Activated CD4-positive, alpha-beta T cell treated with anti-CD3 and anti-CD28 coated beads for 36 hours (primary cell): ENCODE measurements at places on chromosomes 1 and 21. TPM values are rescaled to one million over a fixed set of nuclear protein-coding genes. Genes with fewer than 3 reads are reported as not detected.
A peak's percentile ranks its signal among the peaks of the same experiment; 100 is the strongest.

The TMED5 gene
- total RNA-seq: 33.0 TPM

The NEK7 gene
- 46.9 TPM for total RNA-seq

The ZBTB8B gene
- not detected for total RNA-seq

GRCh38 chr1:46489638-46490405, at the start of gene DMBX1:
Gene DMBX1 (plus strand): TSS chr1:46489836. CDS start chr1:46507011, 17,175 bp downstream.
- DNase-seq: peak; percentile 74
- H3K4me1 ChIP-seq: peaks cover 22% of the 10 kb centered on the region
- H3K4me3 ChIP-seq: peak within 1 kb of the TSS; percentile 66
- peaks cover 76% of the 10 kb centered on the region for H3K27me3 ChIP-seq
- H3K27ac ChIP-seq: no peak within 1 kb of the TSS

- peak overlapping the region; percentile 67 for H3K27ac ChIP-seq
- no peak for DNase-seq
- H3K36me3 ChIP-seq: peaks cover 23% of the 10 kb centered on the region
- H3K27me3 ChIP-seq: no peaks in the 10 kb centered on the region
- peaks cover 4% of the 10 kb centered on the region for H3K4me1 ChIP-seq
These were observed 27.4 kb downstream of the MAP7D1 start for GRCh38 chr1:36183309-36183856.

- H3K27ac ChIP-seq: peak overlapping the region; percentile 25
- DNase-seq: no peak
- peaks cover 20% of the 10 kb centered on the region for H3K4me1 ChIP-seq
- no peak overlapping the region for H3K4me3 ChIP-seq
- H3K36me3 ChIP-seq: peaks cover 55% of the 10 kb centered on the region
- H3K27me3 ChIP-seq: no peaks in the 10 kb centered on the region
These were observed 14.7 kb downstream of the MDM4 start for GRCh38 chr1:204530932-204531331.

GRCh38 chr1:165580931-165581871, 37.4 kb downstream of the LRRC52 start:
- H3K36me3 ChIP-seq: no peaks in the 10 kb centered on the region
- no peak overlapping the region for H3K4me3 ChIP-seq
- H3K27ac ChIP-seq: no peak overlapping the region
- DNase-seq: no peak
- H3K4me1 ChIP-seq: no peaks in the 10 kb centered on the region
- peaks cover 11% of the 10 kb centered on the region for H3K27me3 ChIP-seq

- DNase-seq: peak; percentile 55
- peak overlapping the region; percentile 94 for H3K27ac ChIP-seq
- peaks cover 55% of the 10 kb centered on the region for H3K36me3 ChIP-seq
- H3K4me3 ChIP-seq: peak overlapping the region; percentile 76
These were observed 18.8 kb downstream of the PTPRC start for GRCh38 chr1:198657550-198658064.

GRCh38 chr21:21246007-21246406, 247.8 kb downstream of the NCAM2 start:
- no peak overlapping the region for H3K27ac ChIP-seq
- H3K27me3 ChIP-seq: no peaks in the 10 kb centered on the region
- DNase-seq: no peak
- no peak overlapping the region for H3K4me3 ChIP-seq
- no peaks in the 10 kb centered on the region for H3K36me3 ChIP-seq

GRCh38 chr1:112605633-112606327, 13.2 kb downstream of the ST7L start:
- no peak for DNase-seq
- peaks cover 8% of the 10 kb centered on the region for H3K4me1 ChIP-seq
- H3K27ac ChIP-seq: peak overlapping the region; percentile 13

DNA sequence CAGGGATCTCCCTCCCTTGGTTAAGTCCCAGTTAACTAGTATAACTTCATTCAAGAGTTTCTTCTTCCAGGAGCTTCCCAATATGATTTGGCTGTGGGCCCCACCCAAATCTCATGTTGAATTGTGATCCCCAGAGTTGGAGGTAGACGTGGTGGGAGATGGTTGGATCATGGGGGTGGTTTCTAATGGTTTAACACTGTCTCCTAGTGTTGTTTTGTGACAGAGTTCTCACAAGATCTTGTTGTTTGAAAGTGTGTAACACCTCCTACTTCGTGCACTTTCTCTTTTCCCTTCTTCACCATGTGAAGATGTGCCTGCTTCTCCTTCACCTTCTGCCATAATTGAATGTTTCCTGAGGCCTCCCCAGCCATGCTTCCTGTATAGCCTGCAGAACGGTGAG, 251.8 kb upstream of the FGGY start:
- no peak for DNase-seq
- peaks cover 27% of the 10 kb centered on the region for H3K4me1 ChIP-seq
- H3K27me3 ChIP-seq: no peaks in the 10 kb centered on the region
- H3K4me3 ChIP-seq: no peak overlapping the region
- H3K36me3 ChIP-seq: no peaks in the 10 kb centered on the region

DNA sequence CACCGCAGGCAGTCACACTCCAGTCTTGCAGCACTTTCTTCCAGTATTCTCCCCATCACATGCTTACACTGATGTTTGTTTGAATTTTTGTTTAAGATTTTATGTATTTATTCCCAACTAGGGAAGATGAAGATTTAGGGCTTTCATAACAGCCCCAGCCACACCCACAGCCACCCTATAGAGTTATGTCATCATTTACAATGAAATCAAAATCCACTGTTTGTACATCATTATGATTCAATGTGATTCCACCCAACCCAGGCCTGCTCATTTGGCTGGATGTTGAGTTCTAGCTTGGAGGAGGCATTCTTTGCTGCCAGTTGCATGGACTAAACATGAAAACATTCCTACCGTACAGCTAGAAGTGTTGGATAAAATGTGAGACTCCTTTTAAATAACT, 35.8 kb downstream of the RIPK4 start:
- no peak overlapping the region for H3K4me3 ChIP-seq
- DNase-seq: no peak
- H3K27me3 ChIP-seq: peaks cover 37% of the 10 kb centered on the region
- H3K27ac ChIP-seq: no peak overlapping the region

DNA sequence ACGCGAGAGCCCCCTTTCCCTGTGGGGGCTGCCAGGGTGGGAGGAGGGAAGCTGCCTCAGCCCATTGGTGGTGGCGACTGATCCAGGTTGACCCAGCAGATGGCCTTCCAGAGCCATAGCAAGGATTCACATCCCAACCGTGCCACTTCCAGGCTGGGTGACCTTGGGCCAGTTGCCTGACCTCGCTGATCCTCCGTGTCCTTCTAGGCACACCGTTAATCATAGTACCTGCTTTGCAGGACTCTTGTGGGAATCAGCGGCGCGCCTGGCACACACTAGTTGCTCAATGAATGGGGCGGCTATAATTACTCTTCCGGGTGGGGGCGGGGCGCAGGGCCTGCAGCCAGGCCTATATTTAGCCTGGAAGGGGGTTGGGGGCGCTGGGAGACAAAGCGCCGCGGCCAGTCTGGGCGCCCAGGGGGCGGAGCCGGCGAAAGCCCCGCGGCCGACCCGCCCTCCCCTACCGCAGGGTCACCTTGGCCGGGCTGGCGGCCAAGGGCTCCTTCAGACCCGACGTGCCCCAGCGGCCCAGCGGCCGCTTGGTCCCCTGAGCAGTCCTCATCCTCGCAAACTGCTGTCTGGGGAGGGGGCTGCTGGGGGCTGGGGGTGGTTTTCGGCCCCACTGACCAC, 5.1 kb downstream of the HSPB7 start:
- H3K4me3 ChIP-seq: peak overlapping the region; percentile 12
- H3K27me3 ChIP-seq: no peaks in the 10 kb centered on the region
- H3K27ac ChIP-seq: no peak overlapping the region
- H3K36me3 ChIP-seq: no peaks in the 10 kb centered on the region

- no peak for DNase-seq
- no peak overlapping the region for H3K4me3 ChIP-seq
- no peaks in the 10 kb centered on the region for H3K27me3 ChIP-seq
- H3K27ac ChIP-seq: no peak overlapping the region
- no peaks in the 10 kb centered on the region for H3K4me1 ChIP-seq
These were observed 341.2 kb downstream of the HHAT start for GRCh38 chr1:210669951-210670350.

DNA sequence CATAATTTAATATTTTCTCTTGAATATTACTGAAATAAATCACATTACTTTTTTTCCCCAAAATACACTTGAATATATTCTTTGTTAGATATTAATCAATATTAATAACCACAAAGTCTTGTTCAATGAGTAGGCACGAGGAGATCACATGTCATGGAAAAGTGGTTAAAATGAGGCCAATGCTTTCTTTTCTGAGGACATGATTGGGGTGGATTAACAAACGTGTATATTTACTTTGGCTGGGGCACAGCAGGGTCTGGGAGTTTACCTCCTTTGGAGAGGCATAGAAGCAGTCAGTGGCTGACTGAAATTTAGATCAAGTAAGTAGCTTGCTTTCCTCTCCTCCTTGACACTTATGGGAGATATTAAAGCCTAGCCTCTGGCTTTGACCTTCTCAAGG, 664.3 kb upstream of the B3GALT2 start:
- no peak overlapping the region for H3K27ac ChIP-seq
- H3K4me3 ChIP-seq: no peak overlapping the region
- H3K36me3 ChIP-seq: no peaks in the 10 kb centered on the region
- H3K4me1 ChIP-seq: peaks cover 2% of the 10 kb centered on the region
- H3K27me3 ChIP-seq: no peaks in the 10 kb centered on the region
- DNase-seq: no peak

DNA sequence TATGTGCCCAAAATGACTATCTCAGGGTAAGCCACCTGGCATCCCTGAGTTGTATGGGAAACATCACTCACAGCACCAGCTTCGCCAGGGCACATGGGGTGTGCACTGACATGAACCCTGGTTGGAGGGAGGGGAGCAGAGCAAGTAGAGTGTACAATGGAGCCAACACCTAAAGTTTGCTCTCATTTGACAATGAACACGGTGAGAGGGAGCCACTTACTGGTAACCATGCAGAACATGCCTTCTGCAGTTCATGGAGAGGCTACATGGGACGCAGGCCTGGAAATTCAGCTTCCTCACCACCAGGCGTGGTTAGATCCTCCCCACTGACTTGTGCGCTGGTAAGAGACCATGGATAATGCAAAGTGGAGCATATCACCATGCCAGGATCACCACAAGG, 10.0 kb upstream of the CPLANE2 start:
- H3K4me3 ChIP-seq: no peak overlapping the region
- H3K36me3 ChIP-seq: peaks cover 6% of the 10 kb centered on the region
- H3K27ac ChIP-seq: peak overlapping the region; percentile 8
- H3K27me3 ChIP-seq: no peaks in the 10 kb centered on the region
- no peak for DNase-seq

DNA sequence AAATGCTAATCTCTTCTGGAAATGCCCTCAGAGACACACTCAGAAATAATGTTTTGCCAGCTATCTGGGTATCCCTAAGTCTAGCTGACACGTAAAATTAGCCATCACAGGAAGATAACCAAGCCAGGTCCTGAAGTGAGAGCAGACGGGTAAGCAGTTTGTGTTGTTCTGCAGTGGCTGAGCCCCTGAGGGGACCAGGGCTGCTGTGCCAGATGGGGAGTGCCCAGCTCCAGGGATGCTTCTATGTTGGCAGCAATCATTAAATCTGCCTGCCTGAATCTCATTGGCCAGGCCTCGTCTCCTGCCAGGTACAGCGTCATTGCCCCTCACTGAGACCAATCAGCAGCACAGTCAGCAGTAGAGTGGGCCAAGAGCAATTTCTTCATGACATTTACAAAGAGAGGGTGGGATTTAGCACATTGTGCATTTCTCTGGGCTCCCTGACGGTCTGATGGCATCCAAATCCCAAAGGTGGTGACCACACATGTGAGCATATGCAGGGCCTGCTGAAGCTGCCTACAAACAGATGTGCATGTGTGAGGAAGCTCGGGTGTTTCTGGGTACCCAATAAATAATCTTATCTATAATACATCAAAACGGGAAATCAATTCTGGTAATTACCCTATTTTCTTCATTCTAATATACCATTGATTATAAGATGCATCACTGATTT, 58.7 kb upstream of the LRRN2 start:
- no peaks in the 10 kb centered on the region for H3K4me1 ChIP-seq
- no peak overlapping the region for H3K27ac ChIP-seq
- peaks cover 10% of the 10 kb centered on the region for H3K27me3 ChIP-seq
- DNase-seq: no peak
- H3K36me3 ChIP-seq: no peaks in the 10 kb centered on the region
- H3K4me3 ChIP-seq: no peak overlapping the region

DNA sequence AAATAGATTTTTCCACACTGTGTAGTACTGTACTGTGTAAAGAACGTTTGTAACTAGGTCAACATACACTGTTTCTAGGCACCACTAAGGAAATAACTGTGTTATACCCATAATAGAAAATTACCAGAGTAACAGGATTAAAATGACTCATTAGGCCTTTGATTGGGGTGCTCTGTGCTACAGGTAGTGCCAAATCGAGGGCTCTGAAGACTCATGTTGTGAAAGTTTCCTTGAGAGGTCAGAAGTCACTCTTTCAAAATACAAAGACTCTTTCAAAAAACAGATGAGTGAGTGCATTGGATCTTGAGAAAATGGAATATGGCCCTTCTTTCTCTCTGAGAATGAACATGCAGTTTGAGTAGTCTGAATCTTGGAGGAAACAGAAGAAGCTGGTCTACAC, 143.0 kb downstream of the MRPL39 start:
- H3K4me3 ChIP-seq: peak overlapping the region; percentile 45
- DNase-seq: peak; percentile 43
- H3K27ac ChIP-seq: peak overlapping the region; percentile 95
- H3K27me3 ChIP-seq: no peaks in the 10 kb centered on the region
- peaks cover 45% of the 10 kb centered on the region for H3K36me3 ChIP-seq

DNA sequence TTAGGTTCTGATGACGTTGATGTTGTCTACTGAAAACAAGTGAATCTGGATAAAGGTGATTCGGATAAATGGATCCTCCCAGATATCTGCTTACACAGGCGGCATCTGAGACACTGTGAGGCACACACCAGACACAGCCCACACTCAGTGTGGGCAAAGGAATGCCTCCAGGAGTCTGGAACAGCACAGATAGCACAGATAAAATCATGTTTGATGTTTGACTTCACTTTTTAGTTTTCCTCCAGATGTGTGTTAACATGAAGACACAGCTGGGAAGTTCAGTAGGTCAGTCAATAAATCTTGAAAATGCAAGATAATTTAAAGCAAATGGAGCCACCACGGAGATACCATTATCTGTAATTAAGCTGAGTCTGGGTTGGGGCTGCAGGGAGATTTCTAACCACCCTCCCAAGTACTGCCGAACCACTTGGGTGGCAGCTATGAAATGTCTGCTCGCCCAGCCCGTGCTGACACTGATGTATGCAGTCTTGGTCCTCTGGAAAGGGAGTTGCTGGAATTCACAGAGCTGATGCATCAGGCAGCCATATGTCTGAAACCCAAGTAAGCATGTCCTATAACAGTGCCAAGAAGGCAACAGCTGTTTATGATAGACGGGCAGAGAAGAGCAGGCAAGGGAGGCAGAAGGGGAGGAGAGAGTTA, 11.7 kb downstream of the CAPN9 start:
- H3K27me3 ChIP-seq: peaks cover 17% of the 10 kb centered on the region
- peaks cover 3% of the 10 kb centered on the region for H3K4me1 ChIP-seq
- H3K36me3 ChIP-seq: no peaks in the 10 kb centered on the region
- H3K27ac ChIP-seq: no peak overlapping the region
- no peak for DNase-seq
- H3K4me3 ChIP-seq: no peak overlapping the region

GRCh38 chr1:11523746-11524464, 45.0 kb downstream of the DISP3 start:
- H3K4me3 ChIP-seq: no peak overlapping the region
- no peaks in the 10 kb centered on the region for H3K4me1 ChIP-seq
